ENCODE measurements at places on chromosomes 11 and 22.

DNA sequence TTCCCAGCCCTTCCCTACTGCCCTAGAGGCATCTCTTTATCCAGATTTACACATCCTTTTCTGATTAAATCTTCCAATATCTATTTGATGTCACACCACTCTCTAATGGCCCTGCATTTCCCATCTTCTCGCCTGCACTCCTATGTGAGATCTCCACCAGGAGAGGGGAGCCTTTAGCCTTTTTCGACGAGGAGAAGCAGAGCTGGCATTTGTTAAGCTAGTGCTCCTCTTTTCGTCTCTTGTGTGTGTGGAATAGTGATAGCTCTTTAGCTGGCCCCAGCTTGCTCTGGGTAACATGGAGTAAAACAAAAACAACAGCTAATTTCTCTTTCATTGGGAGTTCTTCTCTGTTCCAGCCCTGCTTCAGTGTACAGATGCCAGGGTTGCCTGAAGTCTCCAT lies 536.5 kb downstream of the NTM start:
- no peak for DNase-seq

DNA sequence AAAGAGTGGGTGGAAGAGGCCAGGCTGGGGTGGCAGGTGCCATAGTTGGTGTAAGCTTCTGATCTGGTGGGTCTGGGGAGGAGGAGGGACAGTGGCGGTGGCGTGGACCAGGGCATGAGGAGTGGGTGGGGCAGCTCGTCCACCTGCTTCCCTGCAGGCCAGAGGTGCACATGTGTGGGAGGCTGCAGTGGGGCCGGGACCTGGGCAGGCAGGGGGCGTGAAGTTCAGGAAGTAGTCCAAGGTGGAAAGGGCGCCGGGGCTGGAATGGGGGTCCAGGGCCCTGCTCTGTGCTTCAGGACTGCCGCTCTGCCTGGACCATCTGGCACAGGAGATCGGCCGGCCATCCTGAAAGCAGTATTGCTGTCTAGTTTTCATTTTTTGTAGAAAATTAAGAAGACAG lies 15.9 kb downstream of the RIBC2 start:
- DNase-seq, result no peak

DNA sequence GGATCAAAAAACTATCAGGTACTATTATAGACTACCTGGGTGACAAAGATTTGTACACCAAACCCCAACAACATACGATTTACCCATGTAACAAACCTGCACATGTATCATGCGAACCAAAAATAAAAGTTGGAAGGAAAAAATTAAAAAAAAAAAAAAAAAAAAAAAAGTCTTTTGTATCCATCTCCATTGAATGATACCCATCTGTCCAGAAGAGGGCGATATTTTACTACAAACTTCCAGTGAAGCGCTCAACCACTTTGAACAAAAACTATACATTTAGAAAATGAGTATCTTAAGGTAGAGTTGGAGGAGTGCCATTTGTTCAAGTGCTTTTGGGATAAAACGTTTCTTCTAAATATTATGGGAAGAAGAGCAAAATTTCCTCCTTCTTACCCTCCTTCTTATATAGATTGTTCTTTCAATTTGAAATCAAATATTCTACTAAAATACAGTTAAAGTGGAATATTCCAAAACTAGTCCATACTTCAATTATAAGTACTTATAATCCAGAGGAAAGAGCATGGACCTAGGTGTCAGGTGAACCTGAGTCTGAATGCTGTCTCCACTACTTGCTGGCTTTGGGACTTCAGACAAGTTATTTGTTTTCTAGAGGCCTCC lies 23.3 kb downstream of the ARL14EP start:
- no peak for DNase-seq

DNA sequence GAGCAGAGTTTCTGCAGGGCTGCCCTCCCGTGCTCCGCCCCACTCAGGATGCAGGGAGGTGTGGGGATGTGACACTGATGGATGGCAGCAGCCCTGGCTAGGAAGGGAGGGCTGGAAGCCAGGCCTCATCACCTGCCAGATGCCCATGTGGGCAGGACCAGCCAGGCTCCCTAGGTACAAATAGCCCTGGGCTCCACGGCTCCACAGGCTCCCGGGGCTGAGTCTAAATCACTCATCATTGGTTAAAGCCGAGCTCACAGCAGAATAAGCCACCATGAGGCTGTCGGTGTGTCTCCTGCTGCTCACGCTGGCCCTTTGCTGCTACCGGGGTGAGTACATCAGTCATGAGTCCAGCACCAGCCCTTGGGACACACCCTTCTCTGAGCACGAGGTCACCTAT lies at the start of gene SCGB1D1:
Gene SCGB1D1, plus strand, starts transcription at position 206 of the 400 bp plus-strand sequence. Its CDS starts 69 bp downstream, at position 275.
- no peak for DNase-seq

DNA sequence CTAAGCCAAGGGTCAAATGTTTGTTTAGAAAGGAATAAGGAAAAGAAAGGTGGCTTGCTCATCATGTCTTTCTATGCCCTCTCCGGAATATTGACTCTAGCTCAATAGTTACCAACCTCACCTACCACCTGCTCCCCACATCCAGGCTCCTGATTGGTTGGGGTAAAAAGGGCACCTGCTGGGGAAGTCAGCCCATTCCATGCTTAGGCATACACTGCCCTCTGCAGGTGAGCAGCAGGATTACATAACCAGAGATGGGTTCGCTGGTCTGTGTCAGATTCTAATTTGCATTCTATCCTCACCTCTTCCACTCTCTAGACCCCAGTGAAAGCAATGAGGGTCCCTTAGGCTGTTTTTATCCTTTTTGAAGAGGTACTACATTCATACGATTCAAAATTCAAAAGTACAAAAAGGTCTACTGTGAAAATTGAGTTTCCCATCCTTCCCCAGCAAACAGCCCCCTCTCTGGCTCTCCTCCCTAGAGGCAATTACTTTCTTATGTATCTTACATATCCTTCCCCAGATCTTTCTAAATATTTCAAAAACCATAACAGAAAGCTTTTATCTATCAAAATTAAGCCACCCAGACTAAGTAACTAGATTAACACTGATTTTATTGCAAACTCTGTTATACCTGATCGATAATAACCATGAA lies 98.0 kb upstream of the ASPHD2 start:
- peak; percentile 20 for DNase-seq

- peak; percentile 33 for DNase-seq
Observed at GRCh38 chr11:27471589-27472397, 797 bp downstream of the LGR4 start.

DNA sequence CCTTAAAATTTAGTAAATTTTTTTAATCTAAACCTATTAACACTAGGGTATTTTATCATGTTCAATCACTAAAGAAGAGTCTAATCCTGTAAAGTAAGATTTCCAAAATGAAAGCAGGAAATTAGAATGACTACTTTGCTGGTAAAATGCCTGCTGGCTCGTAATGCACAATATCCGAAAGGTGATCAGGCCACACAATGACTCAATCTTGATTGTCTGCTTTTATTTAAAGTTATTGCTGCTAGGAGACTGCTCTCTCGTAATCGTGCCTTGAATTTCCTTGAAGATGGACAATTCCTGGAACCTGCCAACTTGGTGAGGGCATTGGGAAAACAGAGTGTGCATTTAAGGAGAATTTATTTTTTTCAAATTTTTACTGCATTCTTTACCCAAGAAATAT lies 1786.5 kb upstream of the RAG2 start:
- DNase-seq, result no peak

DNA sequence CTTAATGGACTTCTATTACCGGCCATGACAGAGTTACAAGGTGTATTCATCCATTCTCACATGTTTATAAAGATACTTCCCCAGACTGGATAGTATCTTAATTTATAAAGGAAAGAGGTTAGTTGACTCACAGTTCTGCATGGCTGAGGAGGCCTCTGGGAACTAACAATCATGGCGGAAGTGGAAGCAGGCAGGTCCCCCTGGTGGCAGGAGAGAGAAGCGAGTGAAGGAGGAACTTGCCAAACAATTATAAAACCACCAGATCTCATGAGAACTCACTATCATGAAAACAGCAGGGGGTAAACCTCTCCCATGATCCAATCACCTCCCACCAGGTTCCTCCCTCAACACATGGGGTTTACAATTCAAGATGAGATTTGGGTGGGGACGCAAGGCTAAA lies 170.0 kb upstream of the PDGFD start:
- no peak for DNase-seq

DNA sequence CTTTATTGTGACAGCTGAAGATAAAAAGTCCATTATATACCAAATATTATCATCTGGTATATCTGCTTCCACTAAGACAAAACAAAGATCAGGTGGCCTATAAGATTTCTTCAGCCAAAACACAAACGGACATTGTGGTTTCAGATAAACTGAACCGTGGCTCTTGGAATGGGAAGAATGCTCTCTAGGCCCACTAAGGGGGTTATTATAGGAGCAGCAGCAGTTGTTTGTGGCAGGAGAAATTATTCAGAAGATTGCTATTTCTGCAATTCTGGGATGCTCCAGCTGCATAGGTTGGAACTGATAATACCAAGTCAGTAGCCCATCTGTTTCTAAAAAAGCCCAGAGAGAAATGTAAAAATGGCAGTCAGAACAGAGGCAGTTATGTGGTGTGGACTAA lies 145.3 kb downstream of the NCAM1 start:
- no peak for DNase-seq

DNA sequence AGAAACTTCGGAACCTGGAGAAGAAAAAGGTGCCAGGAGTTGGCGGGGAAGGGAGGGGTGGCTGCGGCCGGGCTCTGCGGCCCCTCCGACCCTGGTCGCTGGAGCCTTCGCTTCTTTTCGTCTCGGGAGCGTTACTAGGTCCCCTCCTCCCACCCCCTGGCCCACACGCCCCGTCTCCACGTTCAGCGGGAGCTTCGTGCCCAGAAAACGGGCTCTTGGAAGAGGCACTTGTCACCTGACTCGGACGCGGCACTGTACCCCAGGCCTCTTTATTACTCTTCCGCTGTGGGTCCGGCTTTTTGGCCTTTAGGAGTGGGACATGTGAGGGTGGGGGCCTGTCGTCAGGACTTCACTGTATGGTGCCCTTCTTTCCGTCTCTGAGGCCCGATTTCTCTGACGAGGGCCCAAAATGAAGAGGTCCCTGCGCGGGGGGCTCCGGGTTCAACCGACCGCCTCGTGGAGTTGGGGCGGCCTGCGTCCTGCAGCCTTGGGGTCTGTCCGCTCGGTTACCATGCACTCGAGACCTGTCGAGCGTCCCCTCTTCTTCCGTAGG lies 1.2 kb downstream of the CAPRIN1 start:
- peak; percentile 37 for DNase-seq

All from activated B cell treated with CpG ODN at 0.5 μM for 24 hours (primary cell).